ENCODE measurements at places on chromosomes 16 and 17.

DNA sequence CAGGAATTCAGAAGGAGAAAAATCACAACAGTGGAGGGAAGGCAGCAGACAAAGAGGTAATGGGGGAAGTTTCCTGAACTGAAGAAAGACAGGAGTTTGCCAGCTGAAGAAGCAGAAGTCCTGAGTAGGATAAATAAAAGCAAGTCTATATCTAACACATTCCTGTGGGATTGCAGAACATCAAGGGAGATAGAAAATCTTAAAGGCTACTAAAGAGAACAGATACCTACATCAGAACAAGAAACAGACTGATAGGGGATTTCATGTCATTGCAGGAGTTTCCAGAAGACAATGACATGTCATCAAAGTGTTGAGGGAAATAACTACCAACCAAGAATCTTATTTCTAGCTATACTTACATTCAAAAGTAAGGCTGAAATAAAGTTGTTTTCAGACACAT lies 21.3 kb upstream of the CRYBA1 start:
- no peak for DNase-seq

DNA sequence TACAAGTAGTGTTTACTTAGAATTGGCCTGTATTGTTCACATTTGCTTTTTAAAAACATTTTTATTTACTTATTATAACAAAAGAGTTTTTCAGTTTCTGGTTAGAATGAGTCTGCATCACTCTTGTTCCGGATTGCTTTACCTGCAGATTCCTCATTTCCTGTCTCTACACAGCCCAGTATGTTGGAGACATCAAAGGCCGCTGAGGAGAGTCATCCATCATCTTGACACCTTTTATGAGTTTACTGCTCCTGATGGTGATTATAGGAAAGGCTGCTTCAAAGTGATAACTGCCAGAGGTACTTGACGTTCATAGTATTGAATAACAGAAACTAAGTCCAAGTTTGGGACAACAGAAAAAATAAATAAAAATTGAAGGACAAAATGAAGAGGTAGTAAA lies 490.5 kb upstream of the CA10 start:
- no peak for DNase-seq

DNA sequence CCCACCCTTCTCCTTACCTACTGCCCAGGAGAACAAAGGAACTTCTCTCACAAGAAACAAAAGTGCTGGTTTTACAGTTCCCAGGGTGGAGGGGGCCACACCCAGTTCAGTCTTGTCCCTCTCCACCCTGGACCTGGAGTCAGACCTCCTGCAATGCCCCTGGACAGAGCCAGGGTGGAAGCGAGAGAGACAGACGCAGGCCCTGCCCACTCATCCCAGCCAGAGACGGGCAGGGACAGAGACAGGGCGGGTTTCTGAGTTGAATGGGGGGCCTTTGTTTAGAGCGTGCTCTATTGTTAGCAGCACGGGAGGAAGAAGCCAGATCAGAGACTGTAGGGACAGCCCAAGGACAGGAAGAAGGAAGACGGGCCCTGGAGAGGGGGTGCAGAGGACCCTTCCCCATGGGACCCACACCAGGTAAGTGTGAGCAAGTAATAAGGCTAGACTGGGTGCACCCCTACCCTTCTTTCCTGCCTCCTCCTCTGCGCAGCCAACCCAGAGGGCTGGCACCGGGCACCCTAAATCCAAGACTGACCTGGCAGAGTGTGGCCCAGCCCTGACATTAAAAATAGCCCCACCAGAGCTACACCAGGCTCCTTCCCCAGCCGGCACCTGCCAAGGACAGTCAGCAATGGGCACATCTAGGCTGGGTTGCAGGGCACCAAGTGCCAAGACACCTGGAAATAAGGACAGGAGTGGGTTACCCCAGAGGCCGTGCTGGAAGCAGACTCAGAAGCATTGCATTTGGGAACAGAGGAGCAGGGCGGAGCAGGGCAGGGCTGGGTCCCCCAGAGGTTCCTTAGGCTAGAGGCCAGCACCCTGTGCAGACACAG lies 10.9 kb downstream of the JUP start:
- DNase-seq, result no peak

DNA sequence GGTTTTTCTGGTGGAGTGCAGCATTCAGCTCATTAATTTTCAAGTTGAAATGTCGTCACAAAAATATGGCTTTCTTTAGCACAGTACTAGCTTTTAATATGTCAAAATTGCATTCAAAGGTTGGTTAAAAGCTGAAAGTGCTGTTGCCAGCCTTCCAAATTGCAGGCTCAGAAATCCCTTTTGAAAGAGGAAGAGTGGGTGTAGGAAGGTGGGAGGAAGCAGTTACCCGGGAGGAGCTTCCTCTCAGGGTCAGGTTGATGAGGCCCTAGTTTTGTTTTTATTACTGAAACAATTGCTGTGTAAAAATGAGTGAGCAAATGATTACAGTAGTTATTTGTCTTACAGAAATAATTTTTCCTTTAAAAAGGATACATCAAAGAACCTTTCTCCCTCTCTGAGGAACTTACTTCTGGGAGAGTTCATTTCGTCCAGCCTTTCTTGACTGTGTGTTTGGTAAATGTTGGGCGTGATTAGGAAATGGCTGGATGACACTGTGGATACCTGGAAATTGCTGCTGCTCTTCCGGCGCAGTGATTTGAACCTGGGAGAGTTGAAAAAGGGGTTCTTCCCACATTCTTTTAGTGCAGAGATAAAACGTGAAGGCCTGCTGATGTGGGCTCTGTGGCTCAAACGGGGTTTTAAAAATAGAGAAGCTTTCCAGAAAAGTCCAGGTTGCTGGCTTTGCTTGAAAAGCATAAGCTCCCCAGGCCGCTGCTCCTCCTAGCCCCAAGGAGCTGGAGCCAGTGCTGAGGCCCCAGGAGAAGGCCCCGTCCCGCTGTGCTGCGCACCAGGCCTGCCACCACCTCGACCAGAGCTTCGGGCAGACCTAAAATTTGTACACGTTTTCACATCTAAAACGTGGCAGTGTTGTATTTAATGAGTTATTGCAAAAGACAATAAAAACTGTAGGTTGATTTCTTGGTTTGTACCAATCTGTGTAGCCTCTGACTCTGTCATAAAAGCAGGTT lies 41.7 kb downstream of the SEC14L1 start:
- no peak for DNase-seq

GRCh38 chr16:86566966-86567700 lies 504 bp downstream of the FOXC2 start:
- DNase-seq, result no peak

Data from CD8-positive, alpha-beta T cell (primary cell).